ENCODE measurements at places on chromosomes 7 and 10.

- DNase-seq, result no peak
Observed at GRCh38 chr7:52876402-52876801, 159.0 kb upstream of the POM121L12 start.

- no peak for DNase-seq
Observed at GRCh38 chr7:117480978-117481377, 1.2 kb downstream of the CFTR start.

- no peak for DNase-seq
Observed at GRCh38 chr10:116627386-116627933, 6.7 kb downstream of the PNLIPRP2 start.

DNA sequence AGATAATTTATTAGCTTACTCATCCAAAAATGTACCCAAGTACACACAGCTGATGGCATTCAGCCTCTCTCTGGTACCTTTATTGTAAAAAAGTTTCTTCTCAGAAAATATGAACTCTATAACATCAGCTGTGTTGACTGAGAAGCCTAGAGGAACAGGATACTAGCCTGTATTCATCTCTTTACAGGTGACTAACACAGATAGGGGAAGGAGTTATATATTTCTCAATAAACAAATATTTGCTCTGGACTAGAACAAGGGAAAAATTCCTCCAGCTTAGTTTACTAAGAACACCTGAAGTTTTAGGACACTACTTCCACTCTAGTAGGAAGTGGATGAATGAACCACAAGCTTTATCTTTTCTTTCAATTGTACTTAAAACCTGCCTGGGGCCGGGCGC lies 67.8 kb downstream of the ZNF248 start:
- DNase-seq, result no peak

DNA sequence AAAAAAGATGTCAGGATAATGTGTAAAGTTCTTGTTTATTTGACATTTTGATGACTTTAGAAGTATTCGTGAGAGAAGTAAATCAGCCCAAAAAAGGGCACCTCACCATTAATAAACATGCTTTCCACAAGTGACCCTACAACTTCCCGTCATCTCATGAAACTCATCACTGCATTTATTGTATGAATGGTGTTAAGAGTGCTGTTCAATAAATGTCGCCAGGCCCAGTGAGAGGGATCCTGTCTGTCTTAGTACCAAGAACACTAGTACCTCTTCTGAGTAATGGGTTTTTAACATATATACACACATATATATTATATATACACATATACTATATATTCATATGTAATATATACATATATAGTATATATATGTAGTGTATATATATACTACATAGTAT lies 61.9 kb downstream of the TMEM26 start:
- no peak for DNase-seq

DNA sequence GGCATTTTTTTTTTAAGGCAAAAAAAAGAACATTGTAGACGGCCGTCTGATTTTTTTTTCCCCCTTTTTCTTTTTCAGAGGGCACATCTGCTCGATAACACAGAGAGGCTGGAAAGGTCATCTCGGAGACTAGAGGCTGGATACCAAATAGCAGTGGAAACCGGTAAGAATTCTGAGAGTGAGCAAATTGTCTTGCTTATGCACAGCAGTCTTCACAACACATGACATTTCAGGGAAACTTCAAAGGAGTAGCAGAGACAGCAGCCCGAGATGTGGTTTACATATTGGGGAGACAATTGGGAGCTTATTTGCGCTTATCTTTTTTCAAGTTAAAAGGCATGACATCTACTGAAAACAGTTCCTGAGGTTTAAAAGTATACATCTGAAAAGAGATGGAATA lies 91.2 kb downstream of the VTI1A start:
- DNase-seq, result no peak

DNA sequence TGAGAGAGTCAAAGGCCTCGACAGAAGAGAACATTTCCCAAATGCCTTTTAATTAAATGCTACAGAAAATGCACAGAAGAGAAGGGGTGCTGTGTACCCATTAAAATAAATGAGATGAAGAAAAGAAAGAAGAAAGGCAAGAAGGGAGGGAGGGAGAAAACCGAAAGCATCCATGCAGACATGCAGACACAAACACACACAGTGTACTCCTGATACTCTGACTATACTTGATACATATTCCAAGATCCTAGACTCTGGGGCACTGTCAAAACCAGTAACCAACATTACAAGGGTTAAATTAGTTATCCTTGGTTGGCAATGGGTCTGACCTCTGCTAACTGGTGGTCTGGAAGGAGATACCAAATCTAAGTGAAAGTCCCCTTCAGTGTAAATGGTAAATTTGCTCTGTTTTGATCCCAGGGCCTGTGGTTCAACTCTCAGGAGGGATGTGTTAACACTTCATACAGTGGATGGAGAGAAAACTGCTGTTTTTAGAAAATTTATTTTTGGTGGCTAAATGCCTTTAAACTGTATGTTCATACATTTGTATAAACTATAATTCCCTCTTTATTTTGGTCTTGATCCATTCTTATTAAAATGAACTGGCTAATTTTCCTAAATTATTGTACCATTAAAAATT lies 241.3 kb downstream of the GLI3 start:
- DNase-seq, result no peak

- no peak for DNase-seq
Observed at GRCh38 chr7:105279688-105280007, 109.1 kb downstream of the SRPK2 start.

DNA sequence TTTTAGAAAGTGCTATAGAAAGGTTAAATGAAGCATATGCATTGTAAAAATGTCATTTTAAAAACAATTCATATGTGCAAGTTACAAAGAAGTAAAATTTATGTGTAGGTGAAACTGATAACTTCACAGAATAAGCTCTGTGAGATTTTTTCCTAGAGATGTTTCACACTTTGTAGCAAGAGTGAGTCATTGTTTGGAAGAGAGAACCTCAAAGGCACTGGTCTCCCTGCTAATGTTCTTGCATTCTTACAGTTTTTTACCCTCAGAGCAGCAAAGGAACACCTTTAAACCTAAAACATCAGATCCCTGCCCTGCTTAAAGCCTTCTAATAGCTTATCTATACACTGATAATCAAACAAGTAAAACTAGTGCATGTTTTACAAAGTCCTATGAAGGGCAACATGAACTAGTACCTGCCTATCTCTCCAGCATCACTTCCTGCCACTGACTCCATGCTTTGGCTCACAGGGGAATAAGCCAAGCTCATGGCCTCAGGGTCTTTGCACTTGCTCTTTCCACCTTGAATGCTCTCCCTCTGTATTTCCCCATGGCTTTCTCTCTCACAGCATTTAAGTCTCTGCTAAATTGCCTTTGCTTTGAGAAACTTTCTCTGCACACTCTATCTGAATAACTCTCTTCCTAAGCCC lies 997.0 kb downstream of the GATA3 start:
- DNase-seq, result no peak

DNA sequence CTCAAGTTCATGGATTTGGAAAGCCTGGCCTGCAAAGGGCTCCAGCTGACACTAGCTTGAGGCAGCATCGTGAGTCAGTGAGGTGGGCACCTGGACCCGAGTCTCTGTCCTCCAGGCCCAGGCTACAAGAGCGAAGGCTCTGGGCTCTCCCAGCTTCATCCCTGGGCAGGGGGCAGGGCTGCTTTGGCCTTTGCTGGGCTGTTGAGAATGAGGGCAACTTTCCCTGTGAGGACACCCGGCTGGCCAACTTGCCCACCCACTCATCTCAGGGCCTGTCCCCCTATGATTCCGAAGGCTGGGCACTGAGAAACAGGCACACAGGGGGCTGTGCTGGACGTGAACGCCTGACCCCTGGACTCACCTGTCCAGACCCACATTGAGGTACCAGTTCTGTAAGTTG lies 24.4 kb downstream of the LDB3 start:
- DNase-seq, result no peak

DNA sequence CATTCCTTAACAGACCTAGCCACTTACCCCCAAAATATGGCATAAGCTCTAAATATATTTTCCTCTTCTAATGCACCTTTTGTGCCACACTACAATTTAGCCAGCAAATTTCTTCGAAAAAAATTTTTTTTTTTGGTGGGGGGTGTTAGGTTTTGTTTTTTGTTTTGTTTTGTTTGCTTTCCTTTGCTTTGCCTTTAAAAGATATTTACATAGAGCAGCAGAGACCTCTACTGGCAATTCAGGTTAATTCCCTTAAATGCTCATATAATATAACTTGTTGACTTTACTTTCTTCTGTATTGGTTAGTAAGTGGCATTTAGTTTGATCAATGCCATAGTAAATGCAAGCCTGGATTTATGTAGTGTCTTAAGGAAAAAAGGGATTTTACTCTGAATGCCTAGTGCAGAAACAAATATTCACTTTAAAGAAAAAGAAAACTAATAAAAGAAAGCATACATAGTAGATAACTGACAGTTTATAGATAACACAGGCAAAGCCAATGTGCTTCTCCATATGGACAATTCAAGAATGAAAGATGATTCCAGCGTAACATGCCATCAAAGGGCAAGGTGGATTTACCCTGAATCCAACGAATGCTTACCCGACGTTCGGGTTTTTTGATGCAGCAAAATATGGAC lies 1250.6 kb downstream of the GATA3 start:
- DNase-seq, result no peak

DNA sequence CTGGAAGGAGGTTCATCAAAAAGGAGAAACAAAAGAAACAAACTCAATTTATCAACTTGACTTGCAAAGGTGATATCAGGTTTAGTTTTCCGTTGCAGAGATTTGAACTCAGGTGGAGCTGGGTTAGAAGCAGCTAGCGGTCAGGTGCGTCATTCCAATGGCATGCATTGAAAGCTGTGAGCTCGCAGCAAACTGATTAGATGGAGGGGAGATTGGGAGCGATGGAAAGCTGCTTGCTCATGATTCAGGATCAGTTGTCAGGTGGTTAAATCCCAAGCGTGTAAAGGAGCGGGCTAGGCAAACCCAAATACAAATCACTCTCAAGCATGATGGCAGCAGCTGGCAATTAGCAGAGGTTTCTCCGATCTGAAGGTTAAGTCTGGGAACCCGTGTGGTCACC lies 49.3 kb upstream of the AFAP1L2 start:
- DNase-seq, result no peak

- DNase-seq, result no peak
Observed at GRCh38 chr10:34348021-34348420, 467.1 kb downstream of the PARD3 start.

- DNase-seq, result no peak
Observed at GRCh38 chr10:15464381-15464780, 93.3 kb upstream of the FAM171A1 start.

DNA sequence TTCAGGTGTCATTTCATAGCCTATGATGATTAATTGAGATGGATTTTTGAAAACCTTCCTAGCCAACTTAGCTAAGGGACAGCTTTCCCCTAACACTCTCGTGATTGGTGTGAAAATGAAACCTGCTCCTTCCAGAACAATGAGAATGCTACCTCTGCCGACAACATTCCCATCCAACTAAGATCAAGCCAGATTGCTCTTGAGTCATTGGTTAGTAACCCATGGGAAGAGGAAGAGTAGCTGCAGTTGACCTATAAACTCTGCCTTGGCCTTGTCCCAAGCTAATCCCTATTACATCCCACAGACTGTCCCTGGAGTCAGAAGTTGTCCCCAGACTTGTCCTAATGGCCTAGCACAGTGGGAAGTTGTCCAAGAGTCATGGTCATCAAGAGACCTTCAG lies 80.5 kb upstream of the SVIL start:
- no peak for DNase-seq

All from stimulated activated CD4-positive, alpha-beta T cell treated with anti-CD3 and anti-CD28 coated beads, Interleukin-15, amount 100 ng/mL, for 1 hour (primary cell).